Stimulated activated naive CD4-positive, alpha-beta T cell treated with Interleukin-2 at 50 U/mL for 16 hours (primary cell): ENCODE measurements at places on chromosomes 11 and 22.

GRCh38 chr22:41362615-41363014, 19.1 kb upstream of the TEF start:
- no peak for DNase-seq

GRCh38 chr11:92837595-92837994, 131.9 kb upstream of the MTNR1B start:
- DNase-seq: no peak

- no peak for DNase-seq
Measured at GRCh38 chr11:3786781-3787428, 10.4 kb downstream of the NUP98 start.

- DNase-seq: no peak
Measured at GRCh38 chr22:48938741-48939140, 888.9 kb downstream of the BRD1 start.

- DNase-seq: no peak
Measured at GRCh38 chr11:30504468-30504867, 81.7 kb downstream of the MPPED2 start.

DNA sequence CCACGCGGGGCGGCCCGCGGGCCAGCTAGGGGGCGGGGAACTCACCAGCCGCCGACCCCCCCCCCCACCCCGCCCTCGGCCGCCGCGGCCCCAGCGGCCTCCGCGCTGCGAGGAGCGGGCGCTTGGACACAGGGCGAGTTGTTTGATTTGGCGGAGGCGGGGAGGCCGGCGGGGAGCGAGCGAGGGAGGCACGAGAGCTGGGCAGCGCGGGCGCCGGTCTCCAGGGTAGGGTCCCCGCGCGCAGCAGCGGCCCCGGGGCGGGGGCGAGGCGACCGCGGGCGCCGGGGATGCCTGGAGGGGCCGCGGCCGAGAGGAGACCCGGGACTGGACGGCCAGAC, 64.4 kb downstream of the NAV2 start:
- no peak for DNase-seq

GRCh38 chr11:85394283-85394682, 232.9 kb downstream of the DLG2 start:
- DNase-seq: no peak

DNA sequence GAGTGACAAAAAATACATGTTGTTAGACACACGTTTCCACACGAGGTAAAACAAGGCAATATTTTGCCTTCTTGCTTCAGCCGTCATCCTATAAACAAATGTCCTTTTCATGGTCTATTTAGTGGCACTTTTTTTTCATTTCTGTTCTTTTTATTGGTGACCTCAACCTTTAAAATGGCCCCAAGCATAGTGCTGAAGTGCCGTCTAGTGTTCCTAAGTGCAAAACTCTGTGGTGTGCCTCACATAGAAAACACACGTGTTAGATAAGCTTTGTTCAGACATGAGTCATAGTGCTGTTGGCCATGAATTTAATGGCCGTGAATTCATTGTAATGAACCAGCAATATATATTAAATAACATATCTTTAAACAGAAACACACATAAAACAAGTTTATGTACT, 15.6 kb downstream of the OVCH2 start:
- DNase-seq: no peak

GRCh38 chr11:114284021-114284420, 12.2 kb upstream of the NNMT start:
- no peak for DNase-seq

GRCh38 chr11:81497202-81497804, 1236.4 kb downstream of the FAM181B start:
- no peak for DNase-seq

- no peak for DNase-seq
Measured at GRCh38 chr11:94885133-94885532, 88.2 kb downstream of the CWC15 start.

GRCh38 chr11:112412383-112412782, 151.7 kb upstream of the PLET1 start:
- DNase-seq: no peak

- DNase-seq: no peak
Measured at GRCh38 chr11:72026090-72026489, 27.4 kb downstream of the IL18BP start.

GRCh38 chr22:24973872-24974271, 21.4 kb downstream of the KIAA1671 start:
- DNase-seq: no peak

- DNase-seq: peak; percentile 23
Measured at GRCh38 chr11:69339983-69340565, 46.1 kb downstream of the MYEOV start.

GRCh38 chr22:32482708-32483107, 8.1 kb downstream of the FBXO7 start:
- peak; percentile 2 for DNase-seq

GRCh38 chr22:28951969-28952521, 68.7 kb downstream of the ZNRF3 start:
- no peak for DNase-seq

DNA sequence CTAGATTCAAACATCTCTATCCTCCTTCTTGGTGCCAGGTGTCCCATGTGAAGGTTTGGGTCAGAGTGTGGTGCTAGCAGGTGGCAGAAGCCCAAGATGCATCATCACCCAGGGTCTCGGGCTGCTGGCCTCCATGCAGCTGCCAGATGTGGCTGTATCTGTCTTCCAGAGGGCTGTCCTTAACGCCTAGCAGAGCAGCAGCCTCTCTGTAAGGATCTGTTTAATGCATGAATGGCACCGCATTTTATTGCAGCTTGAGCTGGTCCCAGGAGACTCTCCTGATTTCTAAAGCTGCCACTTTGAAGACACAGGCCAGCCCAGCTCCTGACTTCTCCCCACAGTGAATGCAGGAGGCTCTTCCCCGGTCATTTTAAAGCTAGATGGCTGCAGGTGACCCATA, 26.3 kb downstream of the SLC1A2 start:
- no peak for DNase-seq

DNA sequence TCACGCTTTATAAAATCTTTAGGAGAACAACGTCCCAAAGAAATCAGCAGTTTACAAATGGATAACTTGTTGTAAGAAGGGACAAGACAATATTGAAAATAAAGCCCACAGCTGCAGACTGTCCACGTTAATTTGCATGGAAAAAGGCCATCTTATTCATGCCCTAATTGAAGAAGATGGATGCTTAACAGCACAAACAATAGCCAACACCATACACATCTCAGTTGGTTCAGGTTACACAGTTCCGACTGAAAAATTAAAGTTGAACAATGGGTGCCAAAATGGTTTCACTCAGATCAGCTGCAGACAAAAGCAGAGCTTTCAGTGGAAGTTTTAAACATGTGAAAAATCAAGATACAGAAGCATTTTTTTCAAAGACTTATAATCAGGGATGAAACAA, 314.2 kb downstream of the RAB38 start:
- DNase-seq: no peak

GRCh38 chr11:130861902-130862860, 54.1 kb downstream of the SNX19 start:
- DNase-seq: peak; percentile 78

DNA sequence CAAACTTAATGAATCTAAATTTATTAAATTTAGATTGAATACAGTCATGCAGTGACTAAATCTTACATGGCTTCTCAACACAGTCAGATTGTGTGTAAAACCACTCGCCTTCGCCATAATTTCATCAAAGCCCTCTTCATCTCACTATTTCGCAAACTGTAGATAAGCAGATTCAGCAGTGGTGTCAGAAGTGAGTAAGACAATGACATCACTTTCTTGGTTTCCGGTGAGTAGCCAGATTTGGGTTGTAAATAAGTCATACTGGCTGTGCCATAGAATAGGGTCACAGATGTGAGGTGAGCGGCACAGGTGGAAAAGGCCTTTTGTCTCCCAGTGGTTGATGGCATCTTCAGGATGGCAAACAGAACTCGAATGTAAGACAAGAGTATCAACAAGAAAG, 3.4 kb downstream of the OR10A6 start:
- DNase-seq: no peak

DNA sequence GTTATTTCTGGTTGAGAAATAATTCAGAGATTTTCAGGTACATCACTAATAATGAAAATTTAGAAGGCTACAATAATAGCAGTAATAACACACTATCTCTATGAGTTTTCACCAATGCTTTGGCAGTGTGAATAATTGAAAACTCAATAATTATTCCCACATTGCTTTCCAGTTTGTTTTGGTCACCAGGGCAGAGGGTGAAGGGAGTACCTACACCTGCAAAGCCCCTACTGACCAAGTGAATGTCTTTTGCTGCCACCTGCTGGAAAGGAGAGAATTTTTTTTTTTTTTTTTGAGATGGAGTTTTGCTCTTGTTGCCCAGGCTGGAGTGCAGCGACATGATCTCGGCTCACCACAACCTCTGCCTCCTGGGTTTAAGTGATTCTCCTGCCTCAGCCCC, 3.2 kb downstream of the NELL1 start:
- no peak for DNase-seq

GRCh38 chr11:6828103-6828502, 17.4 kb upstream of the OR10A5 start:
- DNase-seq: no peak

- no peak for DNase-seq
Measured at GRCh38 chr22:48580481-48580970, 1247.1 kb downstream of the BRD1 start.

DNA sequence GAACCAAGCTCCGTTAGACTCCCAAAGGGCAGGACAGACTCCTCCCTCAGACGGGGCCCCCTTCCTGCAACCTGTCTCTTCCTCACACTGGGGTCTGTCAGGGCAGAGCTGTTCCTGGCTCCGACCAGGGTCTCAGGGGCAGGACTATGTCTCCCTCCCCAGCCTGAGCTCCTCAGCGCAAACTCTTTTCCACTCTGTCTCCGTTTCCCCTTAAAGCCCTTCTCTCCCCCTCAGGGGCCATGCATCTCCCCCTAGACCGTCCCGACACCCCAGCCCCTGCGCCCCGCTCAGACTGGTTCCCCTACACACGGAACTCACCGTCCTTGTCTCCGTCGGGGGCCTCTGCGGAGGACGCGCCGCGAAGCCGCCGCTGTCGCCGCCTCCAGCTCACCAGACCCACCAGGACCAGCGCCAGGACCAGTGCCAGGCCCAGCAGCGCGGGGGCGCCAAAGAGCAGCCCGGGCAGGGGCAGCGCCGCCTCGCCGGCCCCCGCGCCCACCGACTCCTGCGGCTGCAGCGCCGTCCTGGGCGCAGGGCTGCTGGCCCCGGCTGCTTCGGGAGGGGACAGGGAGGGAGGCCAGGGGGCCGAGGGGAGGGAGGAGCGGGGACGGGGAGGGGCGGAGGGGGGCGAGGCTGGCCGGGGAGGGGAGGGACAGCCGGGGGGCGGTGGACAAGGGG, 684 bp downstream of the TNFRSF13C start:
- peak; percentile 75 for DNase-seq

- peak; percentile 37 for DNase-seq
Measured at GRCh38 chr11:65639623-65640482, 2.0 kb downstream of the SIPA1 start.

DNA sequence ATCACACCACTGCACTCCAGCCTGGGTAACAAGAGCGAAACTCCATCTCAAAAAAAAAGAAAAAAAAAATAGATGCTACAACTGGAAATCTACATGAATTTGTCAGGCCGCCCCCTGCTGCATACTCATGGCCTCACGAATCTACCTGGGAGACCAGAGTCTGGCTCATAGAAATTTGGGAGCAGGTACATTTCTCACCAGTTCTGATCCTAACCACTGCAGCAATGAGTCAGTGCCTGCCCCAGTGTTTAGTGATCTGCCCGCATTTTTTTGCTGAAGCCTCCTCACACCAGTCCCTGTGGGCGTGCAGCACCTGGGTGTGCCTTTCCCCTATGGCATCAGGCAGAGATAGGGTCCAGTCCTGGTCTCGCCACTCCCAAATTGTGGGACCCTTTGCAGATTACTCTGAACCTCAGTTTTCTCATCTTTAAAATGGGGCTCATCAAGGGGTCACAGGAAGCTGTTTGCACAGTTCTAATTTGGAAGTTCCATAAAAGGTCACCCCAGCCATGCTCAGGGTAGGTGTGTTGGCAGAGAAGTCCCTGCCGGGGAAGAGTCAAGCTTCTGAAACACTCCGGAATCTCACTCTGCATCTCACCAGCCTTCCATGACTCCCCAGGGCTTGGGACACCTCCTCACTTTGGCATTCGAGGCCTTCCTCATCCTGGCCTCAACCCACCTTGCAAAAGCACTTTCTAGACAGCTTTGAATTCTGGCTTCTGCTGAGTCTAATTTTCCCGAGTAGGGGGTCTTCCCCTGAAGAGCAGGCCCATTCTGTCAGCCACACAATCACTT, 39.3 kb upstream of the LINC01488 start:
- DNase-seq: no peak
